ENCODE measurements at places on chromosomes 12 and 14.

DNA sequence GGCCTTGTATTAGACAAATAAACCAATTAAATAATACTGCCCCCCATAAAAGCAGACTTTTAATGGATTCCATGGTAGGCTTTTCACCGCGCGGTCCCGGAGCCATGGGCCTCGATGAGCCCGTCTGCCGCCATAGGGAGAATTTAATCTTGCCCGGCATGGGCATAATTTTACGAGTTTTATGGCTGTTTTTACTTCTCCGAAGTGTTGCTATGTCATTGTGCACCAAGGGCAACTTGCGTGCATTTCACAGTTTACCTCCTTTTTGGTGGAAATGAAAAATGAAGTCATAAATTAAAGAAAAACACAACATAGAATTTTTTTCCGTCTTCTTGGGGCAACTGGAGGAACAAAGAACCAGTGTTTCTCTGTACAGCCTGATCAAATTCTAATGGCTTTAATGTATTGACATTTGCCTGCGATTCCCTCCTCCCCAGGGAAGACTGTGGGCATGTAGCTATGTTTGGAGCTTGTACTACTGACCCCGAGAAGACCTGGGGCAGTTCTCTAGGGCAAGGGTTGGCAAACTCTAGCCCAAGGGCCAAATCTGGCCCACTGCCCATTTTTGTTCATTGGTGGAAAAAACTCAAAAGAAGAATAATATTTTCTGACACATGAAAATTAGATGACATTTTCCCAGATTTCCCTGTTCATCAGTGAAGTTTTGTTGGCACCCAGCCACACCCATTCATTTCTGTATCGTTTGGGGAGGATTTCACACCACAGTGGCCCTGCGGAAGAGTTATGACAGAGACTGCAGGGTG, 142.7 kb downstream of the CHST11 start:
- no peak for DNase-seq

DNA sequence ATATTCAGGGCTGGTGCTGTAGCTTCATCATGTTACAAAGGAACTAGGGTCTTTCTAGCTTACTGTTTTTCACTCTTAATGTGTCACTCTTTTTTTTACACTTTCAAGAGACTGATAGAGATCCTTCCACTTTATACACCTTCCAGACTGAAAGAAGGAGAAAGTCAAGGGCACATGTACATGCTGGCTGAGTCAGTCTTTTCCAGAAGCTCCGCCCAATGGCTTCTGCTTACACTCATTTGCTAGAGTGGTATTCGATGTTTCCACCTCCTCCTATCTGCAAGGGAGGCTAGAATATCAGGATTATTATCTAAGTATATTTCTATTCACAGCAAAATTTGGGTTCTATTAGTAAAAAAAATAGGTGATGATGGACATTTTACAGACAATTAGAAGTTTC, 325.8 kb upstream of the OR4E1 start:
- no peak for DNase-seq

GRCh38 chr12:25074954-25075353, 120.0 kb downstream of the DNAI7 start:
- no peak for DNase-seq

- no peak for DNase-seq
Observed at GRCh38 chr12:53759261-53759660, 7.5 kb upstream of the CISTR start.

GRCh38 chr12:89544681-89545184, 18.9 kb upstream of the POC1B start:
- no peak for DNase-seq

- DNase-seq: no peak
Observed at GRCh38 chr14:21991130-21991529, 317.5 kb upstream of the OR4E1 start.

DNA sequence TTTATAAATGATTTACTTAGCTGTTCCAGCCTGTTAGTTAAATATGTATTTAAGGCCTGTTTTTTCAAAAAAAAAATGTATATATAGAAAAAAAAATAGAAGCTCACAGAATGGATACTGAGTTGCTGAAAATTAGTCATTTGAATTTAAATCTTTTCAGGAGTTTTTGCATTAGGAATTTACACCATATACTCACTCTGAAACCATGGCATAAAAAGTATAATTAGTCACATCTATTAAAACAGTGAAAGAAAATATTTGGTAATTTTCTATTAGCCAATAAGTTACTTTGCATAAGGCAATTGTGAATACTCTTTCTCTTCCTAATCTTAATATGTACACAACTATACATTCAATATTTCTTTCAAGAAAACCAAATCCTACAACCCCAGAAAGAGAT, 51.9 kb downstream of the HMGA2 start:
- no peak for DNase-seq

DNA sequence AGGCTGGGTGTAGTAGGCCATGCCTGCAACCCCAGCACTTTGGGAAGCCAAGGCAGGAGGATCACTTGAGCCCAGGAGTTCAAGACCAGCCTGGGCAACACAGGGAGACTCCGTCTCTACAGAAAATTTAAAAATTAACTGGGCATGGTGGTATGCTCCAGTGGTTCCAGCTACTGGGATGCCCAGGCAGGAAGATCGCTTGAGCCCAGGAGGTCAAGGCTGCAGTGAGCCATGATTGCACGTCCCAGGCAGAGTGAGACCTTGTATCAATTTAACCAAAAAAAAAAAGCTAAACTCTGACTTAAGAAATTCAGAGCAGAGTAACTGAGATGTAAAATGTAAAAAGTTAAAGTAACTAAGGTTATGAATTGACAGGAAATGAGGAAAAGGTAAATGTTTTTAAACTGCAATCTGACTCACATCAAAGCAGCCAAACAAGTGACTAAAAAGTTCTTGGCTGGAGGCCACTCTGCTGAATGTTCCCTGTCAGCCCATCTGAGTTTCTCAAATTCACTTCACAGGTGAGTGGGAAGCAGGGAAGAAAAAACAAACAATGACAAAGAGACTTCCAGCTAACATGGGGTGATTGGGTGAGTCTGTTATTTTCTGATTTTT, 21.3 kb downstream of the PRKD1 start:
- no peak for DNase-seq

- no peak for DNase-seq
Observed at GRCh38 chr12:19739195-19739776, 300.0 kb downstream of the AEBP2 start.

- DNase-seq: no peak
Observed at GRCh38 chr14:103277931-103278330, 56.1 kb upstream of the EIF5 start.

- no peak for DNase-seq
Observed at GRCh38 chr14:30210630-30211029, 283.0 kb upstream of the PRKD1 start.

DNA sequence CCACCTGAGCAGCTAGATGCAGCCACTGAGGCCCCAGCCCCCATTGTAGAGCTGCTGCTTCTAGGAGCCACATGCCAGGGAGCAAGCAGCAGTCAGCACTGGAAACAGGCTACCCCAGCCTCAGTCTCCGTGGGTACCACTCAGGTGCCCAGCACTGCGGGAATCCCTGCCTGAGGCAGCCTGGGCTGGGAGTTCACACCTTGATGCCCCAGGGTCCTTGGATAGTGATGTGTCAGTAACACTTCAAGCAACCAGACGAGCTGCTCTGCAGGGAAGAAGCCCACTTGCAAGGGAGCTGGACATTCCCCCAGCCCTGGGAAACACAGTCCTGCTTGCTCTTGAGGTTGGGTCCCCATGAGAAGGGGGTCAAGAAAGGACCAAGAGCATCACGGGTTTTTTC, 90.7 kb downstream of the ZFP36L1 start:
- no peak for DNase-seq

All from CD4-positive, alpha-beta T cell treated with Interleukin-4 for 1 hour (primary cell).